ENCODE measurements at places on chromosomes 6 and 20.

- no peak for DNase-seq
These were observed 753.4 kb downstream of the QKI start for GRCh38 chr6:164167873-164168405.

- DNase-seq: no peak
These were observed 101.2 kb downstream of the MYO6 start for GRCh38 chr6:75850026-75850833.

DNA sequence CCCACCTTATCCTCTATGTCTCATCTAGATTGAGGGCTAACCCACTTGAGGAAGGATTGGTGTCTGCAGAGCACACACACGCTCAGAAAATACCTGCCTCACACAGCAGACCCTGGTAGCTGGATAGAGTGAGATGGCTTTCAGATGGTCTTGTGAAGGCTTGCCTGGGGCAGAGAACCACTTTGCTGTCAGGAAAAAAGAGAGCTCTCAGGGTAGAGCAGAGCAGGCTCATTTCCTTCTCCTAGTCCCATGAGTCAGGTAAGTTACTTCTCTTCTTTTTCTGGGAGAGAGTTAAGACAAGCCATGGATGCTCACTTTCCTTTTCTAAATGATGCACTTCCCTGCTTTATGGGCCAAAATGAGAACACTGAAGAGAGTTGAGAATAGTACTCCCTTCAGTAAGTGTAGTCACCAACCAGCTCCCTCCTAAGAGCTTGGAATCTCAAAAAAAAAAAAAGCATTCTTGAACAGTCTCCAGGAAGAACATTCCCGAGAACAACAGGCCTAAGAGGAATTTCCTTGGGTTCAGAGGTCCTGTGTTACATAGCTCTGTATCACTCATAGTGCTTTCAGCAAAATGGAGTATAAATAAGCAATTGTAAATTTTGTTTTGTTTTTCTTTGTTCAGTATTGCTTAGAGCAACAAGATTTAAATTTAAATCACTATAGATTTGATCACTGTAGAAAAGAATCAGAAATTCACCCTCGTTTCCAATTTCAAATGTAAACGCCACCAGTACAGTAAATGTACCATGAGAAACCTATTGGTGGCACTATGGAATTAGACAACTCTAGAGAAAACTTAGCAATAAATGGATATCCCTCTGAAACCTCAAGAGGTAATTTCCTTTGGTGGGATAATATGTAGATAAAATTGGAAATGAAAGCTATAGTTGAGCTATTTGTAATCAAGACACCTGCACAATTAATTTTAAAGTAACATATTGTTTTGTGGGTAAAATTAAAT lies 530.3 kb downstream of the RFPL4B start:
- no peak for DNase-seq

DNA sequence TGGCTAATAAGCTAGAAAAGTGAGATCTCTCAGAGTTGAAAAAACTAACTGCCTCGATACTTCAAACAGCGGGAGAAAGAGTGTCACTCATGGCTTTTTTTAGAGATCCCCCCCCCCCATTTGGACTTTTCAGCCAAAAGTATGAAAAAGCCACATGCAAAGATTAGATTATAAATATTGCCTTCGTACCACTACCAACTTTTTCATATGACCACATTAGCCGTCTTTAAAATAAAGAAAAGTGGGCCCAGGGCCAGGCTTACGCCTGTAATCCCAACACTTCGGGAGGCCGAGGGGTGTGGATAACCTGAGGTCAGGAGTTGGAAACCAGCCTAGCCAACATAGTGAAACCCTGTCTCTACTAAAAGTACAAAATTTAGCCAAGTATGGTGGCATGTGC lies 4.4 kb downstream of the PGK2 start:
- no peak for DNase-seq

DNA sequence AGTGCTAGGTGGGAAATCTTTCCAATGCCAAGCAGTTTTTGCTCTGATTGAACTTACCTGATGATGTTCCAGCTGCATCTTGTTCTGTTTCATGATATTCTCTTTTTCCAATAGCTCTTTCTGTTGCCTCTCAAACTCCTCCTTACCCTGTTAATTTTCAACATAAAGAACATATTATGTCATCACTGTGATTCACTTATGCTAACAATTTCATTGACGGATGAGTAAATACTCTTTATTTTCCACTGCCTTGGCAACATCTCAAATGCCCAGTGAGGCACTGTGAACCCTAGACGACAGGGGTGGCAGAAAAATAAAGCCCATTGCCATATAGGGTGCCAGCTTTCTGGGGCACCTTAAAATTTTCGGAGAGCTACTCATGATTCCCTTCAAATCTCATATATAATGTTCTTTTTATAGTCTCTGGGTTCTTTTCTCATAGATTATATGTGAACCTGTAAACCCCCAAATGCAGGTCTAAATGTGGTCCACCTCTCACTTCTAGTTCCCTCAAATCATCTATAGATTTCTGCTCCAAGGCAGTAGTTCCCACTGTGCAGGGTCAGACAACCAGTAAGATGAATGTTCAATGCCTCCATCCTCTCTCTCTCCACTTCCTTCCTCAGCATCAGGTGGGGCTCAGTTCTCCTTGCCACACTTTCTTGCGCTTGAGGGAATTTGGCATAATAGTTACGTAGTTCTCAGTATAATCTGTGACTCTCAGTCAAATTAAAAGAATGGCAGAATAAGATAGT lies 44.1 kb downstream of the NEDD9 start:
- no peak for DNase-seq

DNA sequence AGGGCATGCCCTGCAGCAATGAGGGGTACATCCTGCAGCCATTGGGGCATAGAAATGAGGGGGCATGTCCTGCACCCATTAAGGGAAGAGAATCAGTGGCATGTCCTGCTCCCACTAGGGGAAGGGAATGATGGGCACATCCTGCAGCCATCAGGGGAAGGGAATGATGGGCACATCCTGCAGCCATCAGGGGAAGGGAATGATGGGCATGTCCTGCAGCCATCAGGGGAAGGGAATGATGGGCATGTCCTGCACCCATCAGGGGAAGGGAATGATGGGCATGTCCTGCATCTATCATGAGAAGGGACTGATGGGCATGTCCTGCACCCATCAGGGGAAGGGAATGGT lies 49.7 kb downstream of the PSMB1 start:
- DNase-seq: no peak

DNA sequence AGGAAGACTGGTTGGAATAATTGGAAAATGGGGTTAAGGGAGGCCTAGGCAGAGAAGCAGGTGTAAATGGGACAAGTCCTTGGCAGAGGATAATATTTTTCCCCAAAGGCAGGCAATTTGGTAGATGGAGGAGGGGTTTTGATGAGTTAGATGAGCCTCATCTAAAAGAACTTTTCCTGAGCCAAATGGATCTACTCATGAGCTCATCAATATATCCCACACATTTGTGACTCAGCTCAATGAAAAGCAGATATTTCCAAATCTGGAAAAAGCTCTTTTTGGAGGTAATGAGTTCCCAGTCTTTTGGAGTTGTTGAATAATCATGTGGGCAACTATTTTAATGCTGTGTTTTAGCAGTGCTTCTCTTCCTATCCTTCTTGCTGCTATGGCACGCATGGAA lies 685.5 kb upstream of the CITED2 start:
- DNase-seq: no peak

GRCh38 chr6:156131221-156131903 lies 645.8 kb upstream of the ARID1B start:
- no peak for DNase-seq

GRCh38 chr20:19207541-19207940 lies 4.9 kb upstream of the SLC24A3 start:
- DNase-seq: no peak

DNA sequence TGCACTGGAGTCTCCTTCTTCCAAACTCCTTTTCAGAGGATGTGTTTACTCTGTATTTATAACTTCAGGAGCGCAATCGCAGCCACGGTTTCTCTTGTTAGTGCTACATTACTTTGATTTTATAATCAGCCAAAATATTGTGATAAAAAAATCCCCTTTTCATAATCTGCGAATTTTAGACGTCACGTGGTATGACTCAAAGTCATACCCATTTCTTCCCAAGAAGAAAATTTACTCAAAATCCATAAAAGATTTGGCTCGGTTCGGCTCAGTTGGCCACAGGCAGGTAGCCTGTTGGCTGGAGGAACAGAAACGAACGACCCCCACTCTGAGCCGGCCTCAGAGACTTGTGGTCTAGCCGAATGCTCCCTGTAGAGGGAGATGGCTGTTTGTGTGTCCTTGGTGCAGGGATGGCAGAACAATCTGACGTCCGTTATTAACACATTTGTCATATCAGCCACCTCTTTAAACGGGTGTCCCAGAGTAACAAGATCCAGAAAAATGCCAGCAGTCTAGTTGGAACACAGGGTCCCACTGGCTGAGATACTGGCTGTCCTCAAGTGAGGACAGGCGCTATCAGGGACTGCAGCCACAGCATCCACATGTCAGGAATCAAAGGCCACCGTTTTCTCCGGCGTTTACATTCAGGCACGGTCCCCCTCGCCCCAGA lies 247.6 kb downstream of the DLL1 start:
- peak; percentile 10 for DNase-seq

GRCh38 chr20:61931476-61932198 lies 134.0 kb downstream of the TAF4 start:
- DNase-seq: no peak

GRCh38 chr20:41469868-41470267 lies 103.2 kb upstream of the EMILIN3 start:
- DNase-seq: no peak

- no peak for DNase-seq
These were observed 100.4 kb upstream of the NAA20 start for GRCh38 chr20:19916531-19917485.

GRCh38 chr6:46468403-46469010 lies 22.7 kb downstream of the RCAN2 start:
- DNase-seq: no peak

GRCh38 chr6:3281631-3282475 lies 23.1 kb downstream of the PSMG4 start:
- DNase-seq: no peak

GRCh38 chr20:62956387-62957135 lies 4.1 kb downstream of the SLC17A9 start:
- no peak for DNase-seq

DNA sequence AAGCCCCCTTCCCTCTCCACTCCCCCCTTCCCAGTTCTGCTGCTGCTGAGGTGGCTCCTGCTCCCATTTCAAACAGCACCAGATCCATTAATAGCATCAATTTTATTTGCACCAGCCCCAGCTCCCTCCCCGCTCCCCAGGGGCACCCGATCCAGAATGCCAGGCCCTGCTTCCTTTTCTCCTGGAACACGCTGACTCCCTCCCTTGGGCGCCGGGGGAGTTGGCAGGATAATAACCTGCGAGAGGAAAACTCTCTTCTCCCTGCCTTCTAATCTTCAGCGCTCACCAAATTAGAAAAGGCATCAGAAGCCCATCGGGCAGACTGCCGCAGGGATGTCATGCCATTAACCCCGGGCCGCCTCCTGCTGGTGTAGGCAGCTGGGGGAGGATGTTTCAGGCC lies 77.8 kb downstream of the NCR2 start:
- DNase-seq: no peak

DNA sequence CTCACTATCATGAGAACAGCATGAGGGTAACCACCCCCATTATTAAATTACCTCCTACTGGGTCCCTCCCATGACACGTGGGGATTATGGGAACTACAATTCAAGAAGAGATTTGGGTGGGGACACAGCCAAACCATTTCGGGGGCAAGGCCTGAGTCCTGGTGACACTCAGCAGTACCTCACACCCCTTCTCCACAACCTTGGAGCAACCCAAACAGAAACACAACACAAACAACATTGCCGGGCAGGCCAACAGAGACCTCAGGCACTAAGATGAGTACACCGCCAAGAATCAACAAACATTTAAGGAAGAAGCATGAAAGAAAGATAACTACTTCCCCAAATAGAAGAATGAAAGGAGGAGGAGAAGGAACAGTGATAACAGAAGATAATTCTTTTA lies 16.9 kb downstream of the MOCS1 start:
- DNase-seq: no peak

- DNase-seq: no peak
These were observed 10.7 kb downstream of the SLC9A8 start for GRCh38 chr20:49823152-49823847.

DNA sequence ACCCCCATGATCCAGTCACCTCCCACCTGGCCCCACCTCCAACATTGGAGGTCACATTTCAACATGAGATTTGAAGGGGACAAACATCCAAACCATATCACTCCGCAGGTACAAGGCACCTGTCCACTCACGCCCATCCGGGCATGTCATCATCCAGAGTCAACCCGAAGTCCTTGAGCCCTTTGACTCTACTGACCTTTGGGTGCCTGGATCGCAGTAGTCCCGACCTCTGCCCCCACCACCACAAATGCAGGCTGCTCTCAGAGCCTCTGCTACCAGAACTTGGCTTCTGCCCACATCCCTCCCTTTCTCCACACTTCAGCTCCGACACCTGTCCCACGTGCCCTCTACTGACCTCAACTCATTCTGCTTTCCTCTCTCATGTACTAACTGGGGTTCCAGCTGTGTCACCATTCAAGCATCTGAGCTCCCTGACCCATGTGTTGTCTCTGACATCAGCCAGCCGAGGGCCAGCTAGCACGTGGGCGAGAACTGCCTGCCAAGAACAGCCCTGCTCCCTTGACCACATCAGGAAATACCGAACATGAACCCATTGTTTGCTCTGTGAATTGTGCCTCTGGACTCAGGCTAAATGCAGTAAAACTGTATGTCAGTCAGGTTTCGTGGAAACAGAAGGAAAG lies 498.3 kb upstream of the SULF2 start:
- no peak for DNase-seq

DNA sequence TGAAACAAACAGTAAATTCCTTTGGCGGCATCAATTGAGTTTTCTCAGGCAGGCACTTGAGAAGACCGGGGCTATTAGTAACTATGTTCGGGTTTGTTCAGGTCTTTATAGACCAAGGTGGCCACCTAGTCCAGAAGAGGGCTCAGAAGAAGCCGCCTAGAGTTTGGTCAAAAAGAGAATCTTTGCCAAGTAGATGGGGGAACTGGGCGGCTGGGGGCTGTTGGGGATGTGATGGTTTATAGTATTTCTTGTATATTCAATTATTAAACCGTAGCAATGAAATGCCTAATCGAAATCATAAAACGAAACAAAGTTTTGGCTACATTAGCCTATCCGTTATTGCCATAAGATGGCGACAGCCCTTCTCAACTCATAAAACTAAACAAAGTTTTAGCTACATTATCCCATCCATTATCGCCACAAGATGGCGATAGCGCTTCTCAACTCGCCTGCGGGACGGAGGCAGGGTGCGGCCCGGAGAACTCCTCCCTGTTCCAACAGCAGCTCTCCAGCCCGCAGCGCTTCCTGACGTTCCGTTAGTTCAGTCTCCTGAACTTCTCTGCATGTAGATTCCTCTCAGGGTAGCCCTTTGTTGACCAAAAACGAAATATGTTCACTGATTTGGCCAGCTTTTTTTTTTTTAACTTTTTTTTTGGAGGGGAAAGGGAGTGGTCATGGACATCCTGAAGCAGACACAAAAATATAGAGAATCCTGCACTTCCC lies 120.5 kb upstream of the PRSS16 start:
- peak; percentile 81 for DNase-seq

DNA sequence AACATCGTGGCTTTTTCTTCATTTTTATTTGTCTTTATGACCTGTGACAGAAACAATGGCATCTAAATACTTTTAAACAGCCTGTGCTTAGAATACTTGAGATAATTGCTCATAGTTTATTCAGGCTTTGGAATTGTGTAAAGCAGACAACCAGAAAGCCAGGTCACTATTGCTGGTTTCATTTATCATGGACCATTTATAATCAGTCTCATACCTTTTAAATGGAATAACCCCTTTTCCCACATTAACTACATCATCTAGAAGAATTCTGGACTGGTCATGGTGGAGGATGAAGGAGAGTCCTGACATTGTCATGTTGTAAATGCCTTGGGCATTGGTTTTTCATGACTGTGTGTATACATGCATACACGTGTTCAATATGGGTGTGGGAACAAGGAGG lies 661.5 kb downstream of the EPM2A start:
- no peak for DNase-seq

- DNase-seq: no peak
These were observed 139.3 kb upstream of the PMEPA1 start for GRCh38 chr20:57849121-57849520.
